ENCODE measurements at places on chromosomes 2 and 18. TPM values are rescaled to one million over a fixed set of nuclear protein-coding genes. Genes with fewer than 3 reads are reported as not detected.

DNA sequence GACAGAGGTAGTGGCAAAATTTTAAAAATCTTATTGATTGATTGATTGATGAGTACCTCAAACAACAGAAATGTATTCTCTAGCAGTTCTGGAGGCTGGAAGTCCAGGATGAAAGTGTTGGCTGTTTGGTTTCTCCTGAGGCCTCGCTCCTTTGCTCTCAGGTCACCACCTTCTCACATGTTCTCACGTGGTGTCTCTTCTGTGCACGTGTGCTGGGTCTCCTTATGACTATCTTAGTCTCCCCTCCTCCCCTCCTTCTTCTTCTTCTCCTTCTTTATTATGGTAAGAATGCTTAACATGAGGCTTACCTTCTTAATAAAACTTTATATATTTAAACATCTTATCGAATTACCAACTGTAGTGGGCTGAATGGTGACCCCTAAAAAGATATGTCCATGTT lies 446.0 kb upstream of the SPHKAP start:
- no peak for DNase-seq

The ADD2 gene
- polyA plus RNA-seq, result 5.8 TPM

DNA sequence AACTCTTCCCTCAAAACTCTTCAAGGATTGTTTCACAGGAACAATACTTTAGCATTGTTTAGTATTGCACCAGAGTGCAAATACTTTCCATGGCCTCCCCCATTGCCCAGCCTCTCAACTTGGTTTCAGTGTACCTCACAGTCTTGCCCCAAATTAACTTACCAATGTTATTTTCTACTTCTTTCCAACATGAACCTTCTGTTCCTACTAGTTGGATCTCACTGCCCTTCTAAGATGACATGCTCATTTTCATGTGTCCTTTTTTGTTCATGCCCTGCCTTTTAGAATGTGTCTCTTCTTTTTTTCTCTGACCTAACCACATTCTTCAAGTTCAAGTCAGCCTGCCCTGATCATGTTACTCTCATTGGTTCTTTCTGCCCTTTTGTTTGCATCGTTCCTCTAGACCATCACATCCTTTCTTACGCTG lies 4.1 kb downstream of the SPATS2L start:
- DNase-seq, result no peak

The PARD6G gene
- 3.0 TPM for polyA plus RNA-seq

- no peak for DNase-seq
Observed at GRCh38 chr2:2669316-2669715, 338.2 kb upstream of the MYT1L start.

DNA sequence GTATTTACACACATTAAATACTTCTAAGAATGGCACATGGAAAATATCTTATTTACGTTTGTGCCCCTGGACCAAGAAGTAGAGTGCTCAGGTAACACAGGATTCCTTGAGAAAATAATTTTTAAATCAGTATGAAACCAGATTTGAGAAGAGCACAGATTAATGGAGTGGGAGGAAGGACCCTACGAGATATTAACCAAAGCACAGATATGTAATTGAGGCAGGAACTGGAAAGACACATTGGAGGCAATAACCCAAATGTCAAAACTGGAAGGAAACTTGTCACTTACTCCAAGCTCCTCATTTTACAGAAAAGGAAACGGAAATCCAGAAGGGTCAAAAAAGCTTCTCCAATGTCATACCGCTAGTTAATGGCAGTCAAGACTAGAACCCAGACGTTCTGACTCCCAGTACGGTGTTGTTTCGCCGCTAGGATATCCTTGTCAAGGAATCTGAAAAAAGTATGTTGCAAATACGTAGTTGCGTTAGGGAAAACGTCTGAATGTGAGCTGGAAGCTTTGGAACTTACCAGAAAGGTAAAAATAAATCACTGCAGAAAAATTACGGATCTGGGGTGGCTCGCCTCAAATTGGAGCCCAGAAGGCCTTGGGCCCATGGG lies 634 bp downstream of the MTIF2 start:
- DNase-seq, result no peak

Data from testis (tissue), 5 donors.